NCI-H2081 (cell line): ENCODE measurements at places on chromosomes 11 and 22.

DNA sequence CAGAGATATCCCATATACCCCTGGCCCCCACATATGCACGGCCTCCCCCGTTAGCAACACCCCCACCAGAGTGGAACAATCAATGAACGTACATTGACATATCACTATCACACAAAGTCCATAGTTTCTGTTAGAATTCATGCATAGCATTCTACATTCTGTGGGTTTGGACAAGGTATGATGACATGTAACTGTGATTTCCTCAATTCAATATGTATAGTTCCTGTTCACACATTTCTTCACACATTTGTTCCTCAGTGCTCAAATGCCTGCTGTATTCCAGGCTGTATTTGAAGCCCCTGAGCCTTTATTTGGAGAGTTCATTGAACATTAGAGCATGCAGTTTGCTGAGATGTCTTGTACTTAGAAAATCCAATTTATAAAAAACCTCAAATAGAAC is 69.9 kb downstream of the PTPRJ start:
- DNase-seq = no peak

DNA sequence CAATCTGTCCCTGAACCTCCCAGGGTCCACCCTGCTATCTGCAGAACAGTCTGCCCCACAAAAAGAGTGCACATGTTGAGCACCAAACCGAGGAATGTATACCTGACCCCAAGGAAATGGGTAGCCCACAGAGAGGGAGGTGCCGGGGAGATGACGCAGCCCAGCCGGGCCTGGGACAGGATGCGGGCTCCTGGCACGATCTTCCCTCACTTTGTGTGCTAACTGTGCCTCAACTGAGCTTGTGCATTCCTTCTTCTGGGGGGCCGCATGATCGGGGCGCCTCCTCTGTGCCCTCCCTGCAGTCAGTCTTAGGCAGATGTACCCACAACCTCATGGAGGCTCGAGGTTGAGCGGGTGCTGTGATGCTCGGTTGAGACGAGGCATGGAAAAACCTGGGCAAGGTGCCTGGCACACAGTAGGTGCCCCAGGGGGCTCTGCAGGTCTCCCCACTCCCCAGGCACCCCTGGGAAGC is 2.4 kb downstream of the GAS2L1 start:
- no peak for DNase-seq

DNA sequence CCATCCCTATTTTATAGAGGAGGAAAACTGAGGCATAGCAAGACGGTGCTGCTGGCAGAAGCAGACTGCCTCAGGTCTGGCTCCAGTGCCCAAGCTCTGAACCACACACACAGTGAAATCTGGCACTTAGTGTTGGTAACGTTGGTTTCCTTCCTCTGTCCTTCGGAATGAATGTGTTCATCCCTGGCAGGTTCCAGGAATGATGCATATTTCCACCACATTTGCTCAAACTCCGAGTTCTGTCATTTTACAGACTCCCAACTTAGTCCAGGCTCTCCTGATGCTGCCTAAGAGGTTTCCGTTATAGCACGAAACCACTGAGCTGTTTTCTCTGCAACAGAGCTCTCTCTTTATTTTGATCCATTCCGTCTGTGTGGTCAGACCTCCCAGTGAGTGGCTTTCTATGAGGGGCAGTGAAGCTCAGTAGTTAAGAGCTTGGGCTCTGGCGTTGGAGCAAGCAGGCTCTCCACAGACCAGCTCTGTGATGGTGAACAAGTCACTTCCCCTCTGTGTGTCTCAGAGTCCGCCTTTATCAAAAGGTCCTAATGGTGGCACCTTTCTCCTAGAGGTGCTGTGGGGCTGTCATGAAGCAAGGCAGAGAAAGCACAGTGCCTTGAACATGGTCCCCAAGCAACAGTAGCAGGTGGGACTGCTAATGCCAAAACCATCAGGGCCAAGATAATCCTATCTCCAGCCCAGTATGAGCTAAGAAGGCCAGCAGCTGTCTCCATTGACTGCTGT is 200.3 kb downstream of the MYO18B start:
- DNase-seq = peak; percentile 60

- no peak for DNase-seq
These were observed 16.5 kb downstream of the HIPK3 start for GRCh38 chr11:33273656-33274055.

DNA sequence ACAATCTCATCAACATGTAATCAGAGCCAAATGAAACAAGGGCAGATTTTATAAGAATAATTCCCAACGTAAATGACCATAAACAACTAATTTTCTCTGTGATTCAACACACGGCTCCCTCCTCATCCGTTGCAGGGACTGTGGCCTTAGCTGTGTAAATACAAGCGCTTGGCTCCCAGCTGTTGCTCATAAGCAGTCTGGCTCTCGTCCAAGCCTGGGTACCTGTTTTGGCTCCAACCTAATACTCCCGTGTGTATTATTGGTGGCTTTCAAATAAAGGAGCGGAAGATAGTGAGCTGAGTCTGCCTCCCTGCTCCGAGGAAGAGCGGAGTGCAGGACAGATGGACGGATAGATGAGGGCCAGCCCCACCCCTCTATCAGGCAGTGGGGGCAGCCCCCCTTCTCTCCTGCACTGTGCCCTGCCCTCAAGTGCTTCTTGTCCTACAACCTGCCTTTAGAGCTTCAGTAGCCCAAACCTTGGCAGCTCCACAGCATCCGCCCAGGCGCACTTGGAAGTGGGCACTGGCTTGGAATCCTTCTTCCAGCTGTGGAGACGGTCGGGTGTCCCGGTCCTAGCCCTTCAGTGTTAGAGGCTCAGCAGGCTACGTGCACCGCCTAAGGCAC is 670.9 kb downstream of the BRD1 start:
- DNase-seq = peak; percentile 86

DNA sequence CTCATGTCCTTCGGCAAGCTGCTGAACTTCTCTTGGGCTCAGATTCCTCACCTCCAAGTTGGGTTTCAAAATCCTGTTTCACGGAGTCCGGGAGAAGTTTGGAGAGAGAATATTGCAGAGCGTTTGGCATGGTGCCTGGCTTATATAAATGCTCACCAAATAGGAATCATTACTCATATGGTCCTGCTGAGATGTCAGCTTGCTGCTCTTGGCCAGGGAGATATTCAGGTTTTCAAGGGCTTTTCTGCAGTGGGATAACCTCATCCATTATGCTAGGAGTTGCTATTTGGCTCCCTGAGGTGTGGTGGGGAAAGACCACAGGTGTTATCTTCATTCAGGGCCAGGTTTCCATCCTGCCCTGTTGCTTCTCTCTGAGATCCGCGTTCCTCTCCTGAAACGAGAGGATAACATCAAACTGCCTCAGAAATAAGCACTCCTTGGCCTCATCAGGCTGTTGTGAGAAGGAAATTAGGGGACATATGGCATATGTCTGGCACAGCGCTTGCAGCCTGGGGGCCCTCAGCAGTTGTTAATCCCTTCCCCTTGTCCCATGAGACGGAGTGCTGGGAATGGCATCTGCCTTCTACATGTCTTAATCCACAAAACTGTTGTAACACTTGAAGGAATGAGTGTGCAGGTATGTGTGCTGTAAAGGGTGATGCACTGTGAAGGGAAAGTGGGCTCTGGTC is 29.9 kb upstream of the ACER3 start:
- DNase-seq = no peak

GRCh38 chr22:35634943-35635540 is 13.2 kb upstream of the APOL6 start:
- no peak for DNase-seq

- DNase-seq = no peak
These were observed 35.0 kb upstream of the MPEG1 start for GRCh38 chr11:59247531-59248227.

GRCh38 chr22:32375678-32376450 is 18.2 kb downstream of the RFPL3 start:
- no peak for DNase-seq

DNA sequence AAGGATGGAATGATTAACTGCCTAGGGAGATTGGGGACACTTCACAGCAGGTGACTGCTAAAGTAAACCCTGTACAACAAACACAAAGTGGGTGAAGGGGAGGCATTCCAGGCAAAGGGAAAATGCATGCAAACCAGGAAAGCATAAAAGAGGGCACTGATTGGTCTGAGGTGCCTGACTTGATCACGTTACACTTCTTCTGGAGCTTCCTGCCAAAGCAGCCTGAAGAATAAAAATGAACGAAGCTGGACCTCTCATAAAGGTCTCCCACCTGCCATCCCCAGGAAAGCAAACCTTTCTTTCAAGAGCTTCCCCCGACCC is 46.7 kb upstream of the SCUBE2 start:
- no peak for DNase-seq

DNA sequence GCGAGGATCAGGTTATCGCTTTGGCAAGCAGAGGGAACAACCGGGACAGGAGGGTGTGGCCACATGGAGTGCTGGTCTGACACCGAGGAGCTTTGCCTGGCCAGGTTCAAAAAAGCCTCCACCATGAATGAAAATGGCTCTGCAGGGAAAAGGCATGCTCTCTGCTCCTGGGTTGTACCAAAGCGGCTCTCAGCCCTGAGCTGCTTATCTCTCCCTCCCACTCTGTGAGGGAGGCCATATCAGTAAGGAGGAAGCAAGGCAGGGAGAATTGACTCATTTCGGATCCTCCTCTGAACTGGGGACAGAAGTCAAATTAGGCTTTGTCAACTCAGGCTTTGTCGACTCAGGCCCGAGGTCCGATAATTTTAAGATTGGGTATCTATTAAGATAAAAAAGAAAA is 82.9 kb upstream of the CRTAM start:
- DNase-seq = no peak

DNA sequence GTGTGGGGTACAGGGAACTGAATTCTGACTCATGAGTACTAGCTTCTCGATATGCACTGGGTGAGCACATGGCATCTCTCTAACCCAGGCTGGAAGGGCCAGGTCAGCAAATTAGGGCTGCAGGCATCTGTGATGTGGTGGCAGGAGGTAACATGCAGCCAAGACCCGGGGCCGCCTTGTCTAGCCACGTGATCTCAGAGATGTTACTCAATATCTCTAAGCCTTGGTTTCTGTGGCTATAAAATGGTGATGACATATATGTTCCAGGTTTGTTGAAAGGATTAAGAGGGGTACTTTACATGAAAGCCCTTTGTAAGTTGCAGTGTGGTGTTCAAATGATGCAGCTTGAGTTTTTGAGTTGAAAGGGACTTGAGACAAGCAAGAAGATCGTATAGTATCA is 3.2 kb downstream of the ST14 start:
- no peak for DNase-seq

GRCh38 chr11:17923217-17923616 is 89.6 kb downstream of the SERGEF start:
- DNase-seq = no peak

GRCh38 chr11:121067962-121068647 is 32.9 kb upstream of the TECTA start:
- DNase-seq = no peak

DNA sequence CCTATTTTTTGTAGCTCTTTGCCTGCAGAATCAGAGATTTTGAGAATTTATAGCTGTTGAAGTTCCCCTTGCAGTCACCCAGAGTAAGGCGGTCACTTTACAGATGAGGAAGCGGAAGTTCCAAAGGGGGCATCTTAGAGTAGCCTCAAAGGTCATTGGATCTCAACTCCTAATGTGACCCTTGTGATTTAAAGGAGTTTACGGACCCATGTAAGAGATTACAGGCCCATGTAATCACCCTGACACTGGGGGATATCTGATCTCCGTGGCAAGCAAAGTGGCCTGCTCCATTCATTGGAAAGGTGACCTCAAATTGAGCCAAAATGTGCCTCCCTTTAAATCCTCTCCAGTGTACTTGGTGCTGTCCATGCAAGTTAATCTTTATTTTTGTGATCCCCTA is 15.7 kb downstream of the P2RX3 start:
- DNase-seq = no peak

DNA sequence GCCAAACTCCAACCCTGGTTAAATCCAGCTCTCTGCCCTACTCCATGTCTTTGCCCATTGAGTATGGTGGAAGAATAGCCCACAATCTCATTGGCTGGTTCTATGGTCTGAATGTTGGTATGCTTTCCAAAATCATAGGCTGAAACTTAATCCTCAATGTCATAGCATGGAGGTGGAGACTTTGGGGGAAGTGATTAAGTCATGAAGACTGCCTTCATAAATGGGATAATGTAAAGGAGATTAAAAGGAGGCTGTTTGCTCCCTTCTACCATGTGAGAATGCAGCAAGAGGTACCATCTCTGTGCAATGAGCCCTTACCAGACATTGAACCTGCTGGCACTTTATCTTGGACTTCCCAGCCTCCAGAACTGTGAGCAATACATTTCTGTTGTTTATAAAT is 54.4 kb upstream of the FDX1 start:
- DNase-seq = no peak

DNA sequence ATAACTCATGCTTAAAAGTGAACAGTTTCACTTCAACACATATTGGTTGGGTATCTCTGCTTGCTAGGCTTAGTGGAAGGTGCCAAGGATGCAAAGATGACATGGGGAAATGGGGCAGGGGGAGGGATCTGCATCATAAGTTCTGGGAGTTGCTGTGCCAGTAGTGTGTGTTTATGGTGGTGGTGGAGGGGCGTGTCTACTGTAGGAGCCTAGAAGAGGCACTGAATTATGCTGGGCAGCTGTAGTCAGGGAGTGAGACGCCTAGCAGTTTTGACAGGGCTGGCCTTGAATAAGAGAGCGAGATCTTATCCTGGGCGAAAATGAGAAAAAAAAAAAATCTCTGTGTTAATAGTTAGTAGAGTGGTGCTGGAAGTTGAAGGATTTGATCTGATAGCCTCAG is 3.0 kb downstream of the ELMOD1 start:
- no peak for DNase-seq

GRCh38 chr22:19596680-19597398 is 72.6 kb upstream of the CLDN5 start:
- DNase-seq = peak; percentile 34

GRCh38 chr11:20605602-20606091 is 6.2 kb downstream of the SLC6A5 start:
- DNase-seq = no peak

GRCh38 chr11:47400768-47401279 is 7.6 kb upstream of the SLC39A13 start:
- DNase-seq = no peak

DNA sequence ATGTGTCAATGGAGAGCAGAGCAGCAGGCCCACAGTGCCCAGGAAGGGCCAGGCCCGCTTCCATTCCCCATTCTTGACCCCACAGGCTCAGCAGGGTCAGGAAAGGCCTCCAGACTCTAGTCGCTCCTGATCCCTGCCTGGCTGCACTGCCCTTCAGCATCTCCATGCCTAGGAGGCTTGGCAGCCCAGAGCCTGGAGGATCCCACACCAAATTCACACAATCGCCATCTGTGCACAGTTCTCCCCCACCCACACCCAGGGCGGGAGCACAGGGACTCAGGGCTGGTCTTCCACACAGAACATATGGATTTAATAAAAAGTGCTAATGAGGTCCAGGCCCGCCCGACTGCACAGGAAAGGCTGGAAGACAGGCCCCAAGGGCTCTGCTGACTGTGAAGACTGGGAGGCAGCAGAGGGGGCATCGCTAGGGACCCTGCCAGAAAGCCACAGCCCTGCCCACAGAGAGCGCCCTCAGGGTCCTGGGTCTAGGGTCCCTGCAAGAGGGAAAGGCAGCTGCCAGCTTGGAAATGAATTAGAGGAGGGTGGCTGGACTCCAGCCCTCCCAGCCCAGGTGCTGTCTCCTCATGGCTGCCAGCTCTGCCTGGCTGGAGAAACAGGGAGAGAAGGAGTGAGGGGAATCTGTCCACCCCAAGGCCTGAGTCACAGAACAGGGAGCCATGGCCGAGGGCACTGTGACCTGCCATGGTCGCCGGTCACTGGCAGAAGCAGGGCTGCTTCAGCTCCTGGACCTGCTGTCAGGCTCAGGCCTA is 39.7 kb downstream of the DKK3 start:
- no peak for DNase-seq
